Calu3 (cell line): ENCODE measurements at places on chromosomes 3 and 15. TPM values are rescaled to one million over a fixed set of nuclear protein-coding genes. Genes with fewer than 3 reads are reported as not detected.

ANKUB1 gene
- not detected in 2 replicates for total RNA-seq

DNA sequence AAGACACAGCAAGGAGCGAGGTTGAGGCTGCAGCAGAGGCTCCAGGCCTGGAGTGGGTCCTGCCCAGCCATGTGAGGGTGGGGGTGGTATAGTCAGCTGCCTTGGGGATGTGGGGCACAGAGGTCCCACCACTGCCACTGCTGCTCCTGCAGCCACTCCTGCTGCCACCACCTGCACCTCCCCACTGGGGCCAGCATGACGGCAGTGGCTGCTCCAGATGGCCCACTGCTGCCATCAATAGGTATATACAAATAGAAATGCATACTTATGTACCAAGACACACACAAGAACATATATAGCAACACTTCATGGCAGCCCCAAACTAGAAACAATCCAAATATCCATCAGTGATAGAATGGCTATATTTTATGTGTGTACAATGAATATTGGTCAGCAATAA lies 10.0 kb upstream of the TOP2B start:
- DNase-seq, result no peak

- no peak for DNase-seq
These were observed 512.1 kb upstream of the CNTN3 start for GRCh38 chr3:75126556-75126955.

DNA sequence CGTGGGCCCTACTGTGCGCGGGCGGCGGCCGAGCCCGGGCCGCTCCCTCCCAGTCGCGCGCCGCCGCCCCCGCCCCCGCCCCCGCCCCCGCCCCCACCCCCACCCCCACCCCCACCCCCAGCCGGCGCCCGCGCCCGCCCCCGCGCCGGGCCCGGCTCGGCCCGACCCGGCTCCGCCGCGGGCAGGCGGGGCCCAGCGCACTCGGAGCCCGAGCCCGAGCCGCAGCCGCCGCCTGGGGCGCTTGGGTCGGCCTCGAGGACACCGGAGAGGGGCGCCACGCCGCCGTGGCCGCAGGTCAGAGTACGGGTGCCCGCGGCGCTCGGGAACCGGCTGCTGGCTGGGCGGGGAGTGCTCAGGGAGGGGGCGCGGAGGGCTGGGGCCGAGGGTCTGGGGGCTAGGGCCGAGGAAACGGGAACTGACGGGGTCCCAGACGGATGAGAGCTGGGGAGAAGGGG lies 1.1 kb upstream of the PPARG start:
- peak; percentile 63 for DNase-seq

DNA sequence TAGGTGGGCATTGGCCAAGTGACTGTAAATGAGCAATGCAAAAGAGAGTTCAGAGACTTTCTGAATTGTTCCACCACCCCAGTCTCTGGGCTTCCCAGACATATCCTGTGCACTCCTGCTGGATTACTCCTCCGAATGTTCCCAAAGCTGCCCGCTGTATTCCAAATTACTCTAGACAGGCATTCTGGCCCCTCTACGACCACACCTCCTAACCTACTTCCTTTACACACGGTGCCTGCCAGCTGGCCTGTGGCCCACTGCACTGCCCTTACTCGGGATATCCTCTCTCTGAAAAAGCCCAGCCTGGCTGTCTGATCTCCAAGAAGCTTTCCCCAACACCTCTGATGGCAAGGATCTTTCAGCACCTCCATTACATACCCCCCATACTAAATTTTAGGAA lies 66.6 kb downstream of the DUT start:
- DNase-seq, result no peak
